ENCODE measurements at places on chromosomes 1 and 21.

DNA sequence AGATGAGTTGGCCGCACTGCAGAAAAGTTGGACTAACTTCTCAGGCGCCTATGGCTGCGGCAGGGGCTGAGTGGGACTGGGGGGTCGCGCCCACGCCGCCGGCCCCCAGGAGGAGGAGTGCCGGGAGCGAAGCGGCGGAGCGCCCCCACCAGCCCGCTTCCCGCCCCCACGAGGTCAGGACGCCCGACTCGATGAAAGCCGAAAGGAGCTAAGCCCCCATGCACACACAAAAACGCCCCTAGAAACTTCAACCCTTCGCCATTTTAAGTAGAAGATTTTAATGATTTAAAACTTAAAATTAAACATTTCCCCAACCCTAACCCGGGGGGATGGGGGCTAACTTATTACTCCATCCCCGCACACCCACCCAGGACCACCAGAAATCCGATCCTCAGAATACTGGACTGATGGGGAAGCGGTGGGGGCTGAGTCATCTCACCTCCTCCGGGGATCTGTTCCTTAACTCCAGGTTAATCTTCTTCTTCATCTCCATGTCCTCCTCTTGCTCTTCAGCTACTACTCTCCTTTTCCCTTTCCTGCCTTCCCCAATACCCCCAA lies 539 bp downstream of the ANP32E start:
- DNase-seq, result no peak

DNA sequence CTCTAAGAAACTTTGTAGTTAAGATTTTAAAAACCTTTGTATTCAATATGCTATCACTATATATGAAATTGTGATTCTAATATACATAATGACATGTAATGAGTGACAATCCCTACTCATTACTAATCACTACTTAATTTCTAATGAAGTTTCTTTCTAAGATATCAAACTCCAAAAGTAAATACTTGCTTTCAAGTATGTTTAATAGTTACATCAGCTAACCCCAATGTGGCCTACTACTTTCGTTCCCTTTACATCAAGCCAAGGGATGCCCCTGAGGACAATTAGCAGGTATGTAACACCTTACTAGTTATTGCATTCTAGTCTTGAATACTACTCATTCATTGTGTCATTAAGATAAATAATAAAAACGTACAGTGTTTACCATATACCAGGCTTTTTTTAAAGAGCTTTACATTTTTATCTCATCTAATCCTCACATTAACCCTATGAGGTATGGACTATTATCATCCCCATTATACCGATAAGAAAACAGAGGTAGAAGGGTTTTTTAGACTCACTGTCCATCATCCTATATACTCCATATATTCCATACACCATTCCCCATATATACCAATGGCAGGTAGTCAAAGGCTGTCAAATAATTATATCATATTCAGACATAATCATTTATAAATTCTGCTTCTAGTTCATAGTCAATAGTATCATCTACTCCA lies 4.2 kb downstream of the PPP1R15B start:
- DNase-seq, result no peak

DNA sequence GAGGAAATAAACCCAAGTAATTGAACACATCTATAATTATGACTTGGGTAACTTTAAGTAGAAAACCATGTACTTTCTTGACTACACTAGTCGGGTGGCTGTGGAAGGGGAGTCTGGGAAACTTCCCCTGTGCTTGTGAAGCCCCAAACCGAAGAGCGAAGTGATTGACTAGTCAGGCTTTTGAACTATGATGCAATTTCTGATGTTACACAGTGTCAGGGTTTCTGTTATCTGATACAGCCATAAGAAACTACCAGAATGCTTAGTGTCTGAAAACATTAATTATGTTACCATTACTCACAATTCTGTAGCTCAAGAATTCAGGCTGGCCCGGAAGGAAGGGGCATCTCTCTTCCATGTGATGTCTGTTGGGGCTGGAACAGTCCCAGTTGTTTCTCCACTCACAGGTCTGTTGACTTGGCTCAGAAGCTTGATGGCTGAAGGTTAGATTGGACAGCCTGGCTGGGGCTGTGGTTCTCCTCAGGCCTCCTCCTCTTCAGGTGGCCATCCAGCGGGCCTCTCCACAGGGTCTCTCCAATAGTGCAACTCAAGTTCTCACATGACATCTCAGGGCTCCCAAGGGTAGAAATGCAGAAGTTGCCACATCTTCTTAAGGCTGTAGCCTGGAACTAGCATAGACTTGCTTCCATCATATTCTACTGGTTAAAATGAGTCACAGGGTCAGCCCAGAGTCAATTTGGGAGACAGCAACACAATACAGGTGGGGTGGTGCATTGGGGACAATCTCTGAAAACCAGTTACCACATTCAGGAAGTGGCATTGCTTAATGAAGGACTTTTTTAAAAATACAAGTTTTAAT lies 8.3 kb upstream of the C8B start:
- no peak for DNase-seq

DNA sequence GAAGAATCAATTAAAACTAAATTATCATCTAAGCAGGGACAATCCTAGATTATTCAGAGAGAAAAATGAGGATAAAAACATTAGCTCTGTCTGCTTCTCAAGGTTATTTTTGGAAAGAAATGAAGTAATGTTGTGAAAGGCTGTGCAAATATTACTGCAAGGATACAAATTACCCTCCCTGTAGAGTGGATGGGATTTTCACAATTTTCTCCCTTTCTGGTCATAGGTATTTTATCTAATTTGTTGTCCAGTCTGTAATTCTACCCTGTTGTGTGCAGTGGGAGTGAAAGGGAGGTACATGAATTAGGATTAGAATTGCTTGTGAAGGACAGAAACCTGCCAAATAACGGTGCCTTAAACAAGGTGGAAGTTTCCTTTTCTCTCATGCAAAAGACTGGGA lies 54.7 kb downstream of the MAP3K7CL start:
- DNase-seq, result no peak

DNA sequence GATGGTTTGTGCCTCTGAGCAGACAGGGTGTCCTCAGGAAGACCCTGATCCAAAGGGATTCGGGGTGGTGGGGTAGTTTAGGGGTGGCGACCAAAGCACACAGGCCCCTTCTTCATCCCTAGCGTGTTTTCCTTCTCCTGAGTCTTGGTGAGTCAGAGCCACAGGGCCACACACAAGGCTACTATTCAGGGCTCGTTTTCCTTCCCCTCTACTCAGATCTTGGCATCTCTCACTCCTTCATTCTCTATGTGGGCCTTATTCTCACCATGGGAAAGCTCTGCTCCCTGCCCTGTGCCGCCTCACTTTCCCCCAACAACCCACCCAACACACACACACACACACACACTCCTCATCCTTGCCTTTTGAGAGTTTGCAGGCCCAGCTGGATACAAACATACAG lies 43.6 kb upstream of the WNT2B start:
- no peak for DNase-seq

- no peak for DNase-seq
Measured at GRCh38 chr1:210260096-210260495, 27.5 kb downstream of the SERTAD4 start.

- DNase-seq, result no peak
Measured at GRCh38 chr1:214337015-214337414, 56.1 kb downstream of the SMYD2 start.

GRCh38 chr1:195897076-195897475 lies 711.2 kb downstream of the KCNT2 start:
- no peak for DNase-seq

GRCh38 chr1:51170342-51170741 lies 65.7 kb upstream of the RNF11 start:
- DNase-seq, result no peak

DNA sequence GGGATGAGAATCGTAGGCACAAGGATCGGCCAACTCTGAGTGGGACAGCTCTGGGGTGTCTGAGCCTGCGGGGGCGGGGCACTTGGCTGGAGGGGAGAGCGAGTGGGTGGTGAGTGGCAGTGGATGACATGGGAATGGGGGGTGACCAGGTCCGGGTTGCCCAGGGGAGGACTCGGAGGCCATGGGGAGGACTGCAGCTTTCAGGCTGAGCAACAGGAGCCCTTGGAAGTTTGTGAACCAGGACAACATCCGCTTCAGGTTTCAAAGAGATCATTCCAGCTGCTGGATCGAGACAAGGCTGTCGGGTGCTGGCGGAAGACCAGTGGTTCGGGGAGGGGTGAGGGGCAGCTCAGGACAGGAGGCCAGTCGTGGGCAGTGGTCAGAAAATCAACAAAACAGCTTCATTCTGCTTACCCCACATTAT lies 124.4 kb upstream of the IRF2BP2 start:
- DNase-seq, result no peak

DNA sequence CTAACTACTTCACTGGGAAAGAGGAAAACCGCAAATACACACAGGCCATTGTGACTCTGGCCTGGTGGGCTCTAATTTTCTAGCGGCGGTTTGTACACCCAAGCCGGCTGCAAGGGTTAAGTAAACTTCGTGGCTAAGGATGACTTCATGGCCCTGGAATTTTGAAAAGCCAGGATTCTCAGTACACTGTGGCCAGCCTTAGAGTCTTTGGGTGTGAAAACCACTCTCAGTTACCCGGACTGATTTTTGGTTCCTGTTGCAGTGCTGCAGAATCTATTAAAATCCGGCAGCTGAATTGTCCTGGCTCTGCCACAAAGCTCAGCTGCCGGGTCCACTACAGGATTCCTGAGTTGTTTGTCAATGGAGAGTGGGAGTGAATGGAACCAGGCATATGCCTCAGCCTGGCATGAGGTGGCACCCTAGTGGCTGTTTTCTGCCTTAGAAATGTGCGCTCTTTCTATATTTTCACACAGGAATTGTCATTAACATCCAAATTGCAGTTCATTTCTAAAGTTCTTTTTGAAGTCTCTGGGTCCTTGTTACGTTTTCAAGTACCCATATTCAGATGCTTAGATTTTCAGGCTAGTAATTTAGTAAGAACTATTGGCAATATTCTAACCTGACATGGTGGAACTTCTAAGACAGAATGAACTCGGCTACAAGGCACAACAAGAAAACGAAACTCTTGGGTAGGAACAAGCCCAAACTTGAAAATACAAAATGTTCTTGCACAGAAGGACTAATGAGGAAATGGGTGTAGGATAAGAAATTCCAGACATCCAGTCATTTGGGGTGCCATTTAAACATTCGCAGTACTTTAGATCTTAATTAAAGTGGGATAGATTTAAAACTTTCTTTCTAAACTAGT lies 255.9 kb downstream of the NFIA start:
- DNase-seq, result peak; percentile 40

DNA sequence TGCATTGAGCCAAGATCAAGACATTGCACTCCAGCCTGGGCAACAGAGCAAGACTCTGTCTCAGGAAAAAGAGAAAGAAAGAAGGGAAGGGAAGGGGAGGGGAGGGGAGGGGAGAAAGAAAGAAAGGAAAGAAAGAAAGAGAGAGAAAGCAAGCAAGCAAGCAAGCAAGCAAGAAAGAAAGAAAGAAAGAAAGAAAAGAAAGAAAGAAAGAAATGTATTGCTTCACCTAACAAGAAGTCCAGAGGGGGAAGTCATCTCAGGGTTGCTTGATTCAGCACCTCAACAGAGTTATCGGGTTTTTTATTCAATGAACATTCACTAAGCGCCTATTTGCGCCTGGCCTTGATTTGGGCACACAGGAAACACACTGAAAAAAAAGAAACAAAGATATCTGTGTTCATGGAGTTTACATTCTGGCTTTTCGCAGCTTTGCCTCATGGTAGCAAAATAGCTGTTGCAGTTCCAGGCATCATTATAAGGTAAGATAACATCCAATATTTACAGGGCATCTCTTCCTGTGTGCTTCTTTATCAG lies 8.2 kb upstream of the RCSD1 start:
- no peak for DNase-seq
